Naive thymus-derived CD4-positive, alpha-beta T cell (primary cell): ENCODE measurements at places on chromosomes 11 and 22. TPM values are rescaled to one million over a fixed set of nuclear protein-coding genes. Genes with fewer than 3 reads are reported as not detected.

Gene CABP4
- 15.4 TPM for total RNA-seq

Gene PATE1
- not detected in 2 replicates for total RNA-seq

Gene SLC22A6
- total RNA-seq, result not detected

Gene SPCS2
- total RNA-seq, result 211 and 212 TPM in 2 replicates

DNA sequence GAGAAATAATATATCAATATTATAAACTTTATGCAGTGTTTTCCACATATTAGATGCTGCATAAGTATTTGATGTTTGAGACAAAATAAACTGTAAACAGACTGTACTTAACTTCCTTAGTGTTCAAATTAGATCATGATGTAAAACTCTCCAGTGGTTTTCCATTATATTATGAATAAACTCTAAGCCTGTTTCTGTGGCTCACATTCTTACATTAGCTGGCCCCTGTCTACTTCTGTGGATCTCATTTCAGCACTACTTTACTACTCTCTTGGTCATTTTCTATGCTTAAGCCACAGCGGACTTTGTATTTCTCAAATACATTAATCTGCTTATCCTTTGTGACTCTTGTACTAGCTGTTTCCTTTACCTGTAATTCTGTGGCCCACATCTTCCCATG is 55.6 kb downstream of the ARHGEF12 start:
- H3K4me1 ChIP-seq, result no peaks in the 10 kb centered on the region
- no peak overlapping the region for H3K4me3 ChIP-seq
- H3K27ac ChIP-seq, result no peak overlapping the region
- H3K27me3 ChIP-seq, result no peaks in the 10 kb centered on the region
- no peaks in the 10 kb centered on the region for H3K36me3 ChIP-seq
- no peak for DNase-seq

- no peak overlapping the region for H3K4me3 ChIP-seq
- H3K27ac ChIP-seq, result no peak overlapping the region
- no peaks in the 10 kb centered on the region for H3K36me3 ChIP-seq
Measured at GRCh38 chr22:47239474-47239860, 477.0 kb downstream of the TBC1D22A start.

DNA sequence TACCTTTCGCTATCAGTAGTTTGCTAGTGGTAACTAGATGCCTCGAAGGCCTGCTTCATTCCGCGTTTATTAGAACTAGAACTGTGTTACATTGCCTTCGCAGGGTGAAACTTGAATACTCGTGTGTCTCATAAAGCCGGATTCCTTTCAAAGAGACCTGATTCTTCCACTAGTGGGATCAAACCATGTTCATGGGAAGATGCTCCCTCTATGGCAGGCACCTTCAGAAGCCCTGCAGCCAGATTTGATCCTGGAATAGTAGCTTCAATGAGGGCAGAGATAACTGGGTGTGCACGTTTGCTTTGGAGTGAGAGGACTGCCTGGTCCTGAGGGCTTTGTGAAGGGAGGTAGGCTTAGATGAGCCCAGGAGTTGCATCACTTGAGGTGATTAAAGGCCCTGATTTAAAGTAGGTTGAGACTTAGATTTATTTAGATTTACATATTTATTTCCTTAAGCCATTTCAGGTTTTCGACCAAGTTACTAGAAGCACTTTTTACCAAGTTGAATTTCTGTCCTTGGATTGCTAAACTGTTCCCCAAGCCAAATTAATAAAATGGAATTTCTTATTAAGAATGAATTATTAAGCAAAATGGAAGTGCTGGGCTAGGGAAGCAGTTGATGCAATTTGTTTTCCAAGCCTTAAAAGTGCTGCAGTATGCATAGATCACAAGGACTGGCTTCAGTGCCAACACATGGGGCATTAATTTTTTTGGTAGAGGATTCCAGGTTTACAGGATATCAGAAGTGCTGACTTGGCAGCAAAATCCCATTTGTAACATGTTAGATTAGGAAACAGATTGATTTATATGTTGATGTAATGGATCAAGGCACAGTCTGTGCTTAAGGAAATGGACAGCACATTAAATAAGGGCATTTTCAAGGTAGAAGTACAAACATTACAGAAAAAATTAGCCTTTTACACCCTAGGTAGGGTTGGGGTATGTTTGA is 32.9 kb downstream of the APLP2 start:
- no peak for DNase-seq
- no peaks in the 10 kb centered on the region for H3K27me3 ChIP-seq
- no peaks in the 10 kb centered on the region for H3K36me3 ChIP-seq
- no peak overlapping the region for H3K4me3 ChIP-seq

- no peaks in the 10 kb centered on the region for H3K36me3 ChIP-seq
- H3K27ac ChIP-seq, result no peak overlapping the region
- no peaks in the 10 kb centered on the region for H3K4me1 ChIP-seq
- H3K27me3 ChIP-seq, result no peaks in the 10 kb centered on the region
- no peak for DNase-seq
Measured at GRCh38 chr22:45422237-45422983, 8.9 kb downstream of the RIBC2 start.

- H3K4me3 ChIP-seq, result no peak overlapping the region
- H3K4me1 ChIP-seq, result no peaks in the 10 kb centered on the region
- H3K36me3 ChIP-seq, result no peaks in the 10 kb centered on the region
- no peak overlapping the region for H3K27ac ChIP-seq
- no peaks in the 10 kb centered on the region for H3K27me3 ChIP-seq
- DNase-seq, result no peak
Measured at GRCh38 chr11:15707971-15708370, 593.2 kb downstream of the INSC start.

GRCh38 chr22:37172266-37173245 is 15.5 kb downstream of the C1QTNF6 start:
- H3K4me1 ChIP-seq, result peaks cover 32% of the 10 kb centered on the region
- no peak overlapping the region for H3K4me3 ChIP-seq
- H3K36me3 ChIP-seq, result no peaks in the 10 kb centered on the region
- no peak for DNase-seq

DNA sequence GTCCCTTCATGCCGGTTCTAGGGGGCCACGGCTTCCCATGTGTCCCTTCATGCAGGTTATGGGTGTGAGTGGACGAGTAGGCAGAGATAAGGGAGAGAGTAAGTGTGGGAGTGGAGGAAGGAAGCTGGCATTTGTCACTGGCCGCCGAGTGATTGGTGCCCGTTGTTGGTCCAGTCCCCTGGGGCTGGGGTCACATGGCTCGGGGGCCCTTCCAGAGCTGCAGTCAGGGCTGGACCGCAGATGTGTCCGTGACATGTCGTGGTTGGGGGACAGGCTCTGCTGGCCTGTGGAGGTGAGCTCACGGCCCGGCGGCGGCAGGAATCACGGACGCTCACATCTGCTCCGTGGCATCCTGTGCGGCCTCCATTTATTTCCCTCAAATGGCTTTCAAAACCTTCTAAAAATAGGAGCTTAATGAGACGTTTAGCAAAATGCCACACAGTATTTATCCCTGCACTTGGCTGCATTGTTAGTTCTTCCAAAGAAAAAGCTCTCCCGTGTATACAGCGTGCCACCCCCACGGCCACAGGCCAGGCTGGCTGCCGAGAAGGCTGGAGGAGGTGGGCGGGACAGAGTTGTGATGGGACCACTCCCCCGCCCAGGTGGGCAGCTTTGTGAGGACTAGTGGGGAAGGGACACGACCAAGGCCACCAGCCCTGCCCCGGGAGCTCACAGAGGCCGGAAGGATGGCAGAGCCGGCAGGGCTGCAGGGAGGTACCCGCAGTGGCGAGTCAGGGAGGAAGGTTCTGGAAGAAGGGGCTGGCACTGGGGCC is 386.7 kb downstream of the TBC1D22A start:
- no peaks in the 10 kb centered on the region for H3K27me3 ChIP-seq
- no peaks in the 10 kb centered on the region for H3K4me1 ChIP-seq
- H3K4me3 ChIP-seq, result no peak overlapping the region
- H3K36me3 ChIP-seq, result peaks cover 5% of the 10 kb centered on the region

DNA sequence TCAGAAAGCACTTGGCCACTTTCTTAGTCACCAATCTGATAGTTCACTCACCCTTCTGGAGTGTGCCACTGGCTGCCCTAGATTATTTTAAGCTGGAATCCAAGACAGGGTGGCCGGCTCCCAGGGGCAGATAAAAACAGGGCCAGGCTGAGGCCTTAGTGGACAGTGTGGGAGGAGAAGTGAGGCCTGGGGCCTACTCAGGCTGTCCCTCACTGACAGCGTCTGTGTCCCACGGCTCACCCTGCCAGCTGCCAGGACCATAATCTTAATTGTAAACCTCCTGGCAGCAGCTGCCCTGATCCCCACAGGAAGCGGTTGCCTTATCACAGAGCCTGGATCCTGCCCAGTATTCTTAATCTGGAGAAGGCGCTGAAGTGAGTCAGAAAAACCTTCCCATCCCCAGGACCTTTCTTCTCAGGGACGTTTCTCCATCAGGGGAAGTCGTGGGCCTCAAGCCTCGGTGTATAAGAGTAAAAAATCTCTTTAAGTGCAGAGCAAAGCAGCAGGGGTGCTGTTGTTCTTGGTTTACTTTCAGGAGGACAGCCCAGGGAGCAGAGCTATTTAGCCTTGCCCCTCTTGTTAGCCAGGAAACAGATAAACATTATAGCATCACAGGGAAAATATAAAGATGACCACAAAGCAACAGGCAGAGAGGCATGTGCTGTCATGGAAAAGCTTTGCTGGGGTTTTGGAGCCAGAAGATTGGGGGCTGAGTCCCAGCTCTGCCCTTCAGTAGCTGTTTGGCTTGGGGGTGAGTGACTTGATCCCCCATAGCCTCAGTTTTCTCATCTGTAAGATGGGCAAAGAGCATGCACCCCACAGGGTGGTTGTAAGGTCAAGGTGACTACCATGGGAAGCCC is 39.6 kb downstream of the TSPAN18 start:
- no peak overlapping the region for H3K27ac ChIP-seq
- no peak overlapping the region for H3K4me3 ChIP-seq
- H3K4me1 ChIP-seq, result no peaks in the 10 kb centered on the region

DNA sequence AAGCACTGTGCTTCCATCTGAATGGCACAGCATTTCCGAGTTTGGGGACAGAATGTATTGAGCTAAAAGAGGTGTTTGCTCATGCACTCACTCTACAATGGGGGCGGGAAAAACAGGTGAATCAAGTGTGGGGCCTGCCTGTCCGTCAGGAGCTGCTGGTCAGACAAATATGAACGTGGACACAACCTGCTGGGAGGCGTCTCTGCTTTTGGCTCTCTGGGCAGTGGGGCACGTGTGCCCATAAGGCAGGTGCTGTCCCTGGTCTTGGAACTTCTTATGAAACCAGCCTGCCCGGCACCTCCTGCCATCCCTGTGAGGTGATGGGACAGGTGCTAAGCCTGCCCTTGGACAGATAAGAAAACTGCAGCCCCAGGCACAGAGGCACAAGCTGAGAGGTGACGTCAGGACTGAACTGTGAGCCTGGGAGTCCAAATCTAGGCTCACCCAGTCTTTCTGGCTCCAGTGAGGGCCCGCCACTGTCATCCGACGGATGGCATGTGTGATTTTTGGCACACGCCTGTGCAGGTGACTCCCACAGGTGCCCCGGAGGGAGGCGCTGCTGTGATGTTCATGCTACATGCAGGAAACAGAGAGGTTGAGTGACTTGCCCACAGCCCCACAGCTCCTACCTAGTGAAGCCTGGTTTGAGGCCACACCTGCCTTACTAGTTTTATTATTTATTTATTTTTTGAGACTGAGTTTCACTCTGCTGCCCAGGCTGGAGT is 51.6 kb downstream of the SMIM38 start:
- H3K27me3 ChIP-seq, result no peaks in the 10 kb centered on the region
- H3K4me3 ChIP-seq, result no peak overlapping the region
- no peaks in the 10 kb centered on the region for H3K4me1 ChIP-seq
- no peak overlapping the region for H3K27ac ChIP-seq

DNA sequence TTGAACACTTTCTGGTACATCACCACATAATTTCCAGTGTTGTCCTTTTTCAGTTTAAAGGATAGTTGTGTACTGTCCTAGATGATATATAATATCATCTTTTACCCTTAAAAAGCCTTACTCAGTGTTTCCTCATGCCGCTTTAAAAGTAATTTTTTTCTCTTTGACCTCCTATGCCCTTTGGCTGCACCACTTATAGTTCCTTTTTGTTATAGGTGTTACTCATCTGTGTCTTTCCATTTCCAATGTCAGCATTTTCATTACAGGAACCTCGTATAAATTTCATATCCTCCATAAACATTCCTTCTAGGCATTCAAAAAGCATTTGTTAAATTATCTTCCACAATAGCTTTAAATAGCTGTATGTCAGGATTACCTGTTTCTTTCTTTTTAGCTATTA is 40.8 kb downstream of the USP47 start:
- H3K27ac ChIP-seq, result no peak overlapping the region
